Hippocampal formation (tissue), 2 donors: ENCODE measurements at places on chromosomes 11 and 22.

DNA sequence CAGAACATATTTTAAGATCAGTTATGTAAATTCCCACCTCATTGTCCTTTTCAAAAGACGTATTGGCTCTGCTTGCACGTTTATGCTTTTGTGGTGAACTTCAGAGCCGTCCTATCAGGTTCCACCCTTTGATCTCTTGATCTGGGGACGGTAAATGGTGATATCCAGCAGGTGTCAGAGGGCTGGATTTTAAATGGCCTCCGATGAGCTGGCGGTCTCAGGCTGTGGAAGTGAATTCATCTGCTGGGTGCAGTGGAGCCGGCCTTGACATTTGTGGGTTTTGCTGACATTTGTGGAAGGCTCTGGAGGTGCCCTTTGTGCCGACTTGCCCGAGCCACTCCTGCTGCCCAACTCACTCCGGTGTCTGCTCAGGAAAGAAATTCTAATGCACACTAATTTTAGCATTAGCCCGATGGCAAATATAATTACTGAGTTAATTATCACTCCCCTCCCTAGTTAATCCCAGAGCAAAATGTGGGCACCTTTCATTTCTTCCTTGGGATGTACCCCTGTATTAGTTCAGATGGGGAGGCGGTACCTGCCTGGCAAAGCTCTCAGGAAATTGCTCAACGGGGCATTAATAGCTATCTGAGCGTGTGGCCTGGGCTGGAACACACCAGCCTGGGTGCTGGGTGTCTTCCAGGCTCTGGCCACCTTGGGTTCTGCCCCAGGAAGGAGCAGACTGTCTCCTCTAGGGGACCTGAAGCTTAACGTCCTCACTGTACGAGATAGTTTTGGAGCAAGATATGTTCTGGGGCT, 9.1 kb downstream of the LRP5 start:
- no peak for DNase-seq

- no peak for DNase-seq
These were observed 229.9 kb upstream of the PITPNB start for GRCh38 chr22:28148816-28149465.

- no peak for DNase-seq
These were observed 10.1 kb upstream of the NEAT1 start for GRCh38 chr11:65412271-65413076.

- DNase-seq, result no peak
These were observed 58.7 kb downstream of the CHST1 start for GRCh38 chr11:45606514-45607281.

- DNase-seq, result no peak
These were observed 6.4 kb upstream of the LDHAL6A start for GRCh38 chr11:18449251-18449650.

DNA sequence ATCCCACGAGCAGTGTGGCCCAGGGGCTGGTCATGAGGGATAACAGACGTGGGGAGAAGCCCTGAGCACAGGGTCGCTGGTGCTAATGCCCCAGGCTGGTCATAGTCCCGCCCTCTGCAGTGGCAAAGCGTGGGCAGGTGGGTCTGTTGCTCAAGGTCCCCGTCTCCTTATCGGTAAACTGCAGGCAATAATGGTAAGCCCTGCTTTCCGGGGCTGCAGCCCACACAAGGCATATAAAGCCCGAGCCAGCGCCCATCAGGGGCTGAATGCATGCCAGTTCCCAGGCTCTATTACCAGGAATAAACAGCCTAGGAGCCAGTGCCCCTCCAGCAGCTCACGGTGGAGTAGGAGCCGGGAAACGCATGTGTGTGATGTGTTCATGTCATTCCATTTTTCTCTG, 261.0 kb downstream of the BRD1 start:
- DNase-seq, result no peak

- DNase-seq, result no peak
These were observed 48.9 kb upstream of the TCF20 start for GRCh38 chr22:42319386-42319785.

- no peak for DNase-seq
These were observed 86.0 kb downstream of the CEP164 start for GRCh38 chr11:117413616-117414015.

- DNase-seq, result no peak
These were observed 168.2 kb upstream of the CADM1 start for GRCh38 chr11:115672412-115672811.

GRCh38 chr11:60951606-60951903, 421 bp downstream of the SLC15A3 start:
- no peak for DNase-seq

GRCh38 chr11:8959546-8960166, 4.6 kb downstream of the TMEM9B start:
- peak; percentile 26 for DNase-seq

- no peak for DNase-seq
These were observed 402.3 kb downstream of the TBC1D22A start for GRCh38 chr22:47164514-47165337.

DNA sequence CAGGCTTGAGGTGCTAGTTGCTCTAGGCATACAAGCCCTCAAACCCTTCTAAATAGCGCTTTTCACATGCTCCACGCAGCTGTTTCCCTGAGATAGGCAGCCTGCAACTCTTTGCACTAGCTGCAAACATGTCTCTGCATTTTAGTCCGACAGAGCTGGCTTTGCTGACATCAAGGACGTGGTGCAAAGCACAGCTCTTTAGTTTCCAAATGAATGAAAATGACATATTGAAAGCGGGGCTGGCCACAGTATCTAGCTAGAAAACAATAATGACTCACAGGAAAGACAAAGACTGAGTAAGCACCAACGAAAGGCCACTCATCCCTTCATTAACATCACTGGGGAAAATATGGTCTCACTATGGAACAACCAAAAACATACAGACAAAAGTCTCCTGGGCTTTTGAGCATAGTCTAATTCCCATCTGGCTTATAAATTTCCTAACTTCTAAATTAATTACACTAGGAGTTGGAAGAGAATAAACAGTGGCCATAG, 15.3 kb upstream of the ZC3H12C start:
- DNase-seq, result no peak

GRCh38 chr11:88494848-88495247, 157.3 kb upstream of the CTSC start:
- DNase-seq, result no peak

DNA sequence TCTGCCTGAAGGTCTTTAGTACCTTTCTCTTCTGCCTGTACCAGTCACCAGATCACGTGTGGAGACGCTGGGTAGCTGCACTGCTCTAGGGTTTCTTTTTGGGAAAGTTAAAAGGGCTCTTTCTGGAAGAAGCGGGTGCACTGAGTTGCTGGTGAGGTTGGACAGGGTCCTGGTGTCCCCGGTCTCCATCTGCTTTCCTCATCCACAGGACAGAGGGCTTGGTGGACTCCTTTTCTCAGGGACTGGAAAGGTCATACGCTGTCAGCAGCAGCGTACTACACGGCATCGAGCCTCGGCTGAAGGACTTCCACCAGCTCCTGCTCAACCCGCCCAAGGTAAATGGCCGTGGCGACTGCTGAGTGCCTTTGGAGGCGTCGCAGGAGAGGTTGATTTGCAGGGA, 52.8 kb downstream of the SBF1 start:
- DNase-seq, result no peak

GRCh38 chr22:19970479-19971275, 29.1 kb upstream of the TXNRD2 start:
- peak; percentile 53 for DNase-seq

DNA sequence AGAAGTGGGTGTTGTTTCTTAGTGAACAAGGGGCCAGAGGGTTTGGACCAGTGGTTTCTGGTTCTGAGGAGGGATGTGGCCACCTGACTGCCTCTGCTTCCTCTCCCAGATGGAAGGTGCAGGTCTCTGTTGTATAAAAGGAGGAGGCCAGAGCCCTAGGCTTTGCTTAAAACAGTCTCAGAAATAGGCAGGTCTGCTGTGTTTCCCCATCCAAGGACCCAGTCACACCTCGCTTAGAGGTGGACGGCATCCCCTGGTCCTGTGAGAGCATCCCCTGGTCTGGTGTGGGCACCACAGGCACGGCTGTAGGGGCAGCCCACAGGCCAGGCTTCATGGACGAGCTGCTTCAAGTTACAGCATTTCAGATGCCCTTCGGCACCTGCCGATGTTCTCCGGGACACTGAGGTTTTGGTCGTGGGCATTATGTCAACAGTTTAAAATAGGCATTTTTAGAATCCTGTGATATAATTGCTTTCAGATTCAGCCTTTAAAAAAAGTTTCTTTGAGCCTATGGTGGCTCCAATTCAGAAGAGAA, 45.7 kb upstream of the SHANK2 start:
- DNase-seq, result no peak

DNA sequence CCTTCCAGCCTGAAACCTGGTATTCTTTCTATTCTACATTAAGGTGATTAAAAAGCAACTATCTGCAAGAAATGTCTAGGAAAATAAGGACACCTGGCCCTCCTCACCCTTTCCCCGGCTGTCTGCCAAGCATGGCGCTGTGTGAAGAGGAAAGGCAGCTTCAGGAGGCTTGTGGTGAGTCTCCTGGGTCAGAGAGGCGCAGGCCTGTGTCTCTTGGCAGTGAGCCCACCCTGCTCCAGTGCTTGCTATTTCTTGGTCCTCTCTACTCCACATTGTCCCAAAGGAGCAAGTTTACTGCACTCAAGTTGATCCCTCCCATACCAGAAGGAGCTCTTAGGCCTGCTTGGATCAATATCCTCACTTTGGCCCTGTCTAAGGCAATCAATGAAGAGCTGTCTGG, 520.7 kb upstream of the B3GAT1 start:
- no peak for DNase-seq

DNA sequence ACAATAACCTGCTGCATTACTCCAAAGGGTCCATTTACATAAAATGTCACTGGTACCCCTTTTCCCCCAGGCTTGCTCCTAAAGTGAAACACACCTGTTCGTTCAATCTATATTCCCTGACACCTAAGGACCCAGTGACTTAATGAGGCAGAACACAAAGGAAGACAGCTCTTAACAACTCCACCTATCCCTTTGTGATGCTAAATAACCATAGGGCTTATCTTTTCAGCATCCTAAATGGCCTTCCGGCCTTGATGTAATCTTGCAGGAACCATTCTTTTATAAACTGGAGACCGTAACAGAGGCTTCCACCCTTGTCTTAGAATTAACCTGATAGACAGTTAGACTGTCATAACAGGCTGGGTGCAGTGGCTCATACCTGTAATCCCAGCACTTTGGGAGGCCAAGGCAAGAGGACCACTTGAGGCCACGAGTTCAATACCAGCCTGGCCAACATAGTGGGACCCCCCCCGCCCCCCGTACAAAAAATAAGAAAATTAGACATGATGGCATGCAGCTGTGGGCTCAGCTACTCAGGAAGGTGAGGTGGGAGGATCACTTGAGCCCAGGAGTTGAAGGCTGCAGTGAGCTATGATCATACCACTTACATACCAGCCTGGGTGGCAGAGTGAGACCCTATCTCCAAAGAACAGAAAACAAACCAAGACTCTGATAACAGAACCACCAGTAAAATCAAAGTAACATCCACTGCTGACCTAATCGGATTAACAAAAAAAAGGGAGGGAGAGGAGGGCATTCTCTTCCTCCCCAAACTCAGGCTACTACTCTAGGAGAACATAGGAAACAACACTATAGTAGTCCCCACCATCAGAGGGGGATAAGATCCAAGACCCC, 5.1 kb downstream of the CHEK2 start:
- DNase-seq, result no peak

DNA sequence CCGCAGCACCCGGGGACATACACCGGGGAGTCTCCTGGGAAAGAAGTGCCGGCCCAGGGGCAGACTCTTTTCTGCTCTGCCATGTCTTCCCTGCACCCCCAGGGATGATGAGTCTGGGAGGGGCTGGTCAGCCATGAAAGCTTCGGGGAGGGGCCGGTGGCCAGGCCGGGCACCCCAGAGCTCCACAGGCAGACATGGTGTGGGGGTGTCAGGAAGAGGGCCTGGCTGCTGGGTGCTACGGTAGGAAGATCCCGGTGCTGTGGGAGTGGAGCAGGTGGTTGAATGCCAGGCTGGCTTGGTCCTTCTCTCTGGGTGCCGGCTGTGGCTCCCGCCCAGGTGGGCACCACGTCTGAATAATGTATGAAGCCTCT, 17.4 kb downstream of the LSP1 start:
- no peak for DNase-seq

- no peak for DNase-seq
These were observed 139.0 kb downstream of the TRPC6 start for GRCh38 chr11:101444851-101445250.

- DNase-seq, result no peak
These were observed 1.2 kb upstream of the B3GAT1 start for GRCh38 chr11:134413043-134413825.

- DNase-seq, result no peak
These were observed 48.0 kb downstream of the YAP1 start for GRCh38 chr11:102158164-102158735.
